ENCODE measurements at places on chromosomes 12 and 14.

DNA sequence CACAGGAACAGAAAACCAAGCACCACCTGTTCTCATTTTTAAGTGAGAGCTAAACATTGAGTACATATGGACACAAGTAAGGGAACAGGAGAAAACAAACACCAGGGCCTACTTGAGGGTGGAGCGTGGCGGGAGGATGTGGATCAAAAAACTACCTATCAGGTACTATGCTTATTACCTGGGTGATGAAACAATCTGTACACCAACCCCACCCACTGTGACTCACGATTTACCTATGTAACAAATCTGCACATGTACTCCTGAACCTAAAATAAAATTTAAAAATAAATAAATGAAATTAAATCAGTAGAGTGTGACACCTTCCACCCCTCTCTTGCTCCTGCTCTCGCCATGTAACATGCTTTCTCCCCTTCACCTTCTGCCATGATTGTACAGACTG lies 615.5 kb downstream of the RPL10L start:
- DNase-seq = no peak

- DNase-seq = no peak
Observed at GRCh38 chr12:16072678-16073077, 161.5 kb downstream of the DERA start.

GRCh38 chr12:54603173-54603814 lies 14.8 kb upstream of the PPP1R1A start:
- peak; percentile 6 for DNase-seq

DNA sequence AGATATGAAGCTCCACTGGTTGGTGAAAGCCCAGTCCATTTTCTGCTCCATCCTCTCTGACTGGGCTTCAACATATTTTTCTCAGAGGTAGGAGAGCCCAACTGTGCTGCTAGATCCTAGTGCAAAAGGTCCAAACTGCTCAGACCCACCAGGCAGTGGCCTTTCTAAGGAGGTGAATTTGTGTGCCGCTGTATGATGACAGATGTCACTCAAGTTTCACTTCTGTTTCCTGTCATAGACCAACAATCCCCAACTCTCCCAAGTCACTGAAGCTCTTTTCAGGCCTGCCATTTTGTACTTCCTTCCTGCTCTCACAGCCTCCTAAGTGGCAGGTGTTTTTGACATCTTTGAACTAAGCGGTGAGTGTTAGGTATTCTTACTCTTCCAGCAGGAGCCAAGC lies 16.4 kb upstream of the RNASE4 start:
- DNase-seq = no peak

DNA sequence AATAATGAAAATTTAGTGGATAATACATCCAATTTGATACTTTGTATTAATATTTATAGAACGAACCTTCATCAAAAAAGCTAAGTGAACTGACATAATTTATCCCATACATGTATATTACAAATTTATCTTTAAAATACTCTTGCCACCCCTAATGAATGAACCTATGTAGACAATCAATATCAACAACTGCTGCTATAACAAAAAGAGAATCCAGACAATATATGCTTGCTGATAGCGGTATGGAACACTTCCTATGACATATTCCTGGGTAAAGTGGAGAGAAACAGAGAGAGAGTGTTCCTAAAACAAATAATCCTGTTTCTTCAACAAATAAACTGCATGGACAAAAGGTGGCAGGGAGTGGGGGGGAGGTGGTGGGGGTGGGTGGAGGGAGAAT lies 31.3 kb downstream of the TM7SF3 start:
- DNase-seq = no peak

DNA sequence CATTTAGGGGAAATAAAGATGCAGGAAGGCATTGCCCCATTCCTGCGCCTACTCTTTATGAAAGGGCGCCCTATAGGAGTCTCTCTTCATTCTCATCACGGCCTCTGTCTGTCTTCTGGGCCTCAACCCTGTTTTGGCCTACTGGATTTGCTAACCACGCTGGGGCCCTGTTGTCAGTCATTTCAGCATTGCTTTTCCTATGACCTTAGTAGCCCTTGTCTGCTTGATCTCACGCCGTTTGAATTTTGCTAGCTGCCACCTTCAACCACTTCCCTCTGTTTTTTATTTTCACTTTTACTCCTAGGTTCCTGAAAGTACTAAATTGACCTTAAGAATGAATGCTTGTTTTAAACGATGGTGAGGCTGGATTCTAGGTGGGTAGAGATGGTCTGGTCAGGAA lies 139.0 kb downstream of the SYNE2 start:
- DNase-seq = no peak

GRCh38 chr14:104805326-104805678 lies 4.4 kb downstream of the ZBTB42 start:
- no peak for DNase-seq

GRCh38 chr12:105214670-105215375 lies 21.2 kb downstream of the APPL2 start:
- no peak for DNase-seq

DNA sequence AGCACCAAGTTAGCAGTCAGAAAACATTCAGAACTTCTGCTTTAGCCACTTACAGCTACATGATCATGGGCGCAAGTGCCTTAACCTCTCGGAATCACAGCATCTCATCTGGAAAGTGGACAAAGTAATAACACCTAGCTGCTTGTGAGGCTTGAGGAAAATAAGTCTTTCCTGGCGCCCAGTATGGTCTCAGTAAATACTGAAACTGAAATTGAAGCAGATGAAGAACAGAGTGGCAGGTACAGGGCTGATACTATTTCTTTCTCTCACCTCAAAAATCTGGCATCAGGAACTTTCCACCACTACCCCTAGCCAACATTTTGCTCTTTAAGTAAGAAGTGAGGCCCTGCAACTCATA lies 129.7 kb upstream of the FUT8 start:
- no peak for DNase-seq

- no peak for DNase-seq
Observed at GRCh38 chr12:121154793-121155375, 22.2 kb downstream of the P2RX7 start.

GRCh38 chr12:104057771-104058197 lies 6.5 kb upstream of the HCFC2 start:
- no peak for DNase-seq

DNA sequence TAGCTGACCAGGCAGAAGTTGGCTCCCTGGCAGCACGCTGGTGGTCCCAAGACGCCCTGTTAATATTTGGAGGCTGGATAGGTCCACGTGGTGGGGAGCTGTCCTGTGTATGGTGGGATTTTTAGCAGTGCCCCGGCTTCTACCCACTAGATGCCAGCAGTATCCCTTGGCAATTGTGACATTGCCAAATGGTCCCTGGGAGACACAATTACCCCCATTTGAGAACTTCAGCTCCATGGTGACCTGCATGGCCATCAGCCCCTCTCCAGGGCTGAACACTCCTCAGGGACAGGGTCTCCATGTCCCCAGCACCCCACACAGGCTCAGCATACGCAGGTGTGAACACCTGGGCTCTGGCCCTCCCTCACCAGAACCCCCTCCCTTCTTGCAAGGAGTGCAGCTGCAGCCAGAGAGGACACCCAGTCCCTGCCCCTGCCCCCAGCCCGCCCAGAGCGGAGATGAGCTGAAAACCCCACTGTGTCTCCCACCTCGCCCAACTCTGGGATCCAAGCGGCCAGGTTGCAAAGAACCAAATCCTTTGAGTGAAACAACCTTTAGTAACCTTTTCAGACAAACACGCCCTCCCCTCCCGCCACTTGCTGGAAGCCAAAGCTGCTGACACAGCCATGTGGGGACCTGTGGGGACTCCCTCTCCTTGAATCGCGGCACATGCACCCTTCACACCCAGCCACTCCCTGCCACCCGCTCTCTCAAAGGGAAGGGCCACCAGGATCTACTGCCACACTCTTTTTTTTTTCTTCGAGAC lies 120.4 kb downstream of the CALM1 start:
- DNase-seq = no peak

DNA sequence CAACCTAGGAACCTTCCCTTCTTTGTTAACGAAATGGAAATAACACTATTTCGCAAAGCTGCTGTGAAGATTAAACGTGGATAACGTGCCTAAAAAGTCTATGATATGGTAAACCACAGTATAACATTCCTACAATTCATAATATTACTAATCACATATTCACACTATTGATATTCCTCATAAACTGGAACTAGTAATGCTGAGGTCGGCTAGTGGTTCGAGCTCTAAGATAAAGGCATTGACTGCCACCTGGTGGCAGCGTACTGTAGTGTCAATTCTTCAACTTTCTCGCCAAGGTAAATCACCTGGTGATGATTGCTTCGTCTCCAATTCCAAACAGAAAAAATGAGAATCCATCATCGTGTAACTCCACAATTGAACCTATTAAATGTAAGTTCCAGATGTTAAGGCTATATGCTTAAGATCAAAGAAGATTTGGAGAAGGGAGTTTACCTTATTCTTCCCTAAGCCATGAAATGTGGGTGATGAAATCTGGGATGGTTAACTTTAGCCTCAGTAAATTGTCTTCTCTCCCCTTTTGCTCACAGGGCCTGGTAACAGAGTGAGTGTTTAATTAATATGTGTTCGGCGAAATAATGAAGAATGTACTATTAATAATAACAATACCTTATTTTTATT lies 197.5 kb upstream of the TMEM132C start:
- peak; percentile 1 for DNase-seq

DNA sequence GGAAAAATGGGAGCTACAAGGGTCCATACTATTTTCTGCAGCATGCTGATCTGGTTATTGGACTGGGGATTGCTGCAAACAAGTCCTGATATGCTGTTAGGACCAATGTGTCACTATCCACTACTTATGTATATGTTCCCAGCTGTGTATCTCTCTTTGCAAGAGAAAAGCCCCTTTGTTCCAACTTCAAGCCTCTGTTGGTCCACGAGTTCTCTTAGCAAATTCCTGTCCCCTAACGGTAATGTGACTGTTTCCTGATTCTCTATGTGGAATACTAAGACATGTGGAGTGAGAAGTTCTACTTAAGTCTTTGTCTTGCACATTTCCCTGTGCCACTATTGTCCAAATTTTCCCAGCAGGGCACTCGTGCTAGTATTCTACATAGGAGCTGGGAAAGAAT lies 557.7 kb downstream of the FSCB start:
- no peak for DNase-seq

- peak; percentile 92 for DNase-seq
Observed at GRCh38 chr14:53630336-53630735, 326.3 kb downstream of the BMP4 start.

- no peak for DNase-seq
Observed at GRCh38 chr12:31205054-31205453, 120.9 kb downstream of the SINHCAF start.

GRCh38 chr12:105032703-105033357 lies 46.7 kb downstream of the NOPCHAP1 start:
- DNase-seq = no peak

GRCh38 chr12:79997096-79997791 lies 62.3 kb upstream of the PPP1R12A start:
- no peak for DNase-seq

DNA sequence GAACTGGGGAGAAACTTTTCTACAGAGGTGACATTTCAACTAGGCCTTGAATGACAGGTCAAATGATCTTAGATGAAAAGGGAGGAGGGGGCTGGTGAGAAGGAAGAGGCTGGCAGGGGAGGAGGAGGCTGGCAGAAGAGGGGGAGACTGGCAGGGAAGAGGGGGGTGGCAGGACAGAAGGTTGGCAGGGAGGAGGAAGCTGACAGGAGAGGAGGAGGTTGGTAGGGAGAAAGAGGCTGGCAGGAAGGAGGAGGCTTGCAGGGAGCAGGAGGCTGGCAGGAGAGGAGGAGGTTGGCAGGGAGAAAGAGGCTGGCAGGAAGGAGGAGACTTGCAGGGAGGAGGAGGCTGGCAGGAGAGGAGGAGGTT lies 63.4 kb upstream of the PPP4R3A start:
- DNase-seq = no peak

DNA sequence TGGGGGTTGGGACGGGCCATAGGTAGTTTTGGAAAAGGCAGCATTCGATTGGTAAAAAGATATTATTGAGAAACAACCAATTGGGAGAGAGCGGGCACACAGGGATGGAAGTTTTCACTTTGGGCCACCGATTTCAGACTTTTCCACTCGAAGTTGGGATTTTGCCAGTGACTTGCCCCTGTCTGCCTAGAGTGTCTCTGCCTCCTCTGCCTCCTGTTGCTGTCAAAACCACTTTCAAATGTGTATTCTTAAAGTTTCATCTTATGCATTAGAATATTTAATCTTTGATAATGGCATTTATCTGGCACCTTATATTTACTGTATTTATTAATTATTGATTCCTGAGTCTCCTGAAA lies 182.3 kb downstream of the FUT8 start:
- DNase-seq = no peak

DNA sequence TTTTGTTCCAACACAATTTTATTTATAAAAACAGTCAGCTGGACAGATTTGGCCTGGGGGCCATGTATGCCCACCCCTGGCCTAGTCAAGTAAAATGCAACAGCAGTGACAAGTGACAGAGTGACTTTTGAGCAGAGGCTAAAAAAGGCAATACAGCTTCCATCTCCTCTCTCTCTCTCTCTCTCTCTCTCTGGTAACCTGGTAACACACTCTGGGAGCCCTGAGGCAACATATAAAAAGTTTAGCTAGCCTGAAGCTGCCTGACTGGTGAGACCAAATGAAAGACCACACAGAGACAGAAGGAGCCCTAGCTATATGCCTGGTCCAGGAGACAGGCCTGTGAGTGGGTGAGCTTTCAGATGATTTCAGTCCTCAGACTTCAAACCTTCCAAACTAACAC lies 105.4 kb downstream of the DENND5B start:
- DNase-seq = no peak

- DNase-seq = no peak
Observed at GRCh38 chr12:57441846-57442427, 7.4 kb downstream of the INHBC start.

- DNase-seq = peak; percentile 7
Observed at GRCh38 chr14:104976198-104977007, 1.8 kb downstream of the AHNAK2 start.

GRCh38 chr12:108547686-108548085 lies 13.3 kb downstream of the SART3 start:
- no peak for DNase-seq

DNA sequence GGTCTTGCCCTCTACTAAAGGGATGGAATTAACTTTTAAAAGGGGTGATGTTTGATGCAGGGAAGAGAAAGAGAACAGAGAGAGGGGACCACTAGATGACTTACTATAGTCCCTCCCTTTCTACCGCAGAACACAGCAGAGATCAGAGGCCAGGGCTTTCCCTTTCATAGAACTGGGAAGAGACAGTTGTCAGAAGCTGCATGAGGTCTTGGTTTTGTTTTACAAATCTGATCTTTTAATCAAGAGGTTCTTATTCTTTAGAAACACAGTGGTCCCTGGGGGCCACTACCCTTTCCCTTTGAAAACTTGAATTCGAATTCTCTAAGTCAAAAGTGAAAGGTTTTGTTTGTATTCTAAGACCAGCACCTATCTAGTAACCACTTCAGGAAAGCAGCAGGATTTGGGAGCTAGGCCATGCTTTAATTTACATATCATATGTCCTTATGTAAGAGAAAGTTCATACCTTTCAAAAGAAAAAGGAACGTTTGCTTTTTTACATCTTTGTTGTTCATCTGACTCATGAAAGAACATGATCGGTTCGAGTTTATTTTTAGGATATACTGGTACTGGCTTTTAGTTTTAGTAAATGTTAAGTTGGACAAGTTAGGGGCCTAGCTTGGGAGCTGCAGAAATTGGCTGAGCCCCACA lies 6.3 kb downstream of the FBXL14 start:
- no peak for DNase-seq

GRCh38 chr12:77888611-77889010 lies 57.9 kb downstream of the NAV3 start:
- DNase-seq = no peak

GRCh38 chr14:31029016-31029970 lies 3.1 kb upstream of the STRN3 start:
- DNase-seq = no peak
